ENCODE measurements at places on chromosomes 1 and 21.

GRCh38 chr1:17743008-17743647 lies 12.0 kb upstream of the ACTL8 start:
- DNase-seq: no peak

DNA sequence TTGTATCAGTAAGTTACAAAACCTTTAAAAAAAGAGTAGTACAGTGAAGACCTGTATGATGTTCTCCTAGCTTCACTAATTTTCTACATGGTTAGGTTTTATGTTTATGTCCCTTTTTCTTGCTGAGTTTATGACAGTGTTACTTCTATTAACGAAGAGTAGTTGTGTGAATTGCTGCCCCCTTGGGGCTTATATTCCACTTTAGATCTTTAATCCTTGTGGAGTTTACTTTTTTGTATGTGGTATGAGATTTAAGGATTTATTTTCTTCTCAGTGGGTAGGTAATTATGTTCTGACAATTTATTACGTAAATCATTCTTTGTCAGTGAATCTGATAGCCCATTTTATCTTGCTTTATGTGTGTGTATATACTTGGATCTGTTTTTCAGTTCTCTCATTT lies 14.8 kb downstream of the KCTD3 start:
- no peak for DNase-seq

DNA sequence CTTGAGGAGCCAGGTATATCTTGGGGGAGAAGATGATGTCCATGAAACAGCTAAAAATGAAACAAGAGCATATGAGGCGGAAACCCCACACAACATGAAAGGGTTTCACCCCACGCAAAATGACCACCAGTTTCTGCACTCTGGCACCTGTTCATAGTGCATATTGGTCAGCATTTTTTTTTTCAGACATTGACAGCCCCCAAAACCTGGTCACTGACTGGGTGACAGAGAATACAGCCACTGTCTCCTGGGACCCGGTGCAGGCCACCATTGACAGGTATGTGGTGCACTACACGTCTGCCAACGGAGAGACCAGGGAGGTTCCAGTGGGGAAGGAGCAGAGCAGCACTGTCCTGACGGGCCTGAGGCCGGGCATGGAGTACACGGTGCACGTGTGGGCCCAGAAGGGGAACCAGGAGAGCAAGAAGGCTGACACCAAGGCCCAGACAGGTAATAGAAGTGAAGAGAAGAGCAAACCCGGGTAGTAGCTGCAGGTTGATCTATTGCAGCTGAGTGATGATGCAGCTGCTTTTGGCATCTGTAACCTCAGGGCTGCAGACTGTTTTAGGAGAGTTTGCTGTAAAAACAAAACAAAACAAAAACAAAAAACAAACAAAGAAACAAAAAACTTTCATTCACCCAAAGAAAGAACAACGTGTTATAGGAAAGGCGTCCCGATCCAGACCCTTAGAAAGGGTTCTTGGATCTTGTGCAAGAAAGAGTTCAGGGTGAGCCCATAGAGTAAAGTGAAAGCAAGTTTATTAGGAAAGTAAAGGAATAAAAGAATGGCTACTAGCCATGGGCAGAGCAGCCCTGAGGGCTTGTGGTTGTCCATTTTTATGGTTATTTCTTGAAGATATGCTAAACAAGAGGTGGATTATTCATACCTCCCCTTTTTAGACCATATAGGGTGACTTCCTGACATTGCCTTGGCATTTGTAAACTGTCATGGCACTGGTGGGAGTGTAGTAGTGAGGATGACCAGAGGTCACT lies 51.0 kb downstream of the TNN start:
- no peak for DNase-seq

- peak; percentile 97 for DNase-seq
Measured at GRCh38 chr1:172638885-172639831, 19.7 kb upstream of the FASLG start.

DNA sequence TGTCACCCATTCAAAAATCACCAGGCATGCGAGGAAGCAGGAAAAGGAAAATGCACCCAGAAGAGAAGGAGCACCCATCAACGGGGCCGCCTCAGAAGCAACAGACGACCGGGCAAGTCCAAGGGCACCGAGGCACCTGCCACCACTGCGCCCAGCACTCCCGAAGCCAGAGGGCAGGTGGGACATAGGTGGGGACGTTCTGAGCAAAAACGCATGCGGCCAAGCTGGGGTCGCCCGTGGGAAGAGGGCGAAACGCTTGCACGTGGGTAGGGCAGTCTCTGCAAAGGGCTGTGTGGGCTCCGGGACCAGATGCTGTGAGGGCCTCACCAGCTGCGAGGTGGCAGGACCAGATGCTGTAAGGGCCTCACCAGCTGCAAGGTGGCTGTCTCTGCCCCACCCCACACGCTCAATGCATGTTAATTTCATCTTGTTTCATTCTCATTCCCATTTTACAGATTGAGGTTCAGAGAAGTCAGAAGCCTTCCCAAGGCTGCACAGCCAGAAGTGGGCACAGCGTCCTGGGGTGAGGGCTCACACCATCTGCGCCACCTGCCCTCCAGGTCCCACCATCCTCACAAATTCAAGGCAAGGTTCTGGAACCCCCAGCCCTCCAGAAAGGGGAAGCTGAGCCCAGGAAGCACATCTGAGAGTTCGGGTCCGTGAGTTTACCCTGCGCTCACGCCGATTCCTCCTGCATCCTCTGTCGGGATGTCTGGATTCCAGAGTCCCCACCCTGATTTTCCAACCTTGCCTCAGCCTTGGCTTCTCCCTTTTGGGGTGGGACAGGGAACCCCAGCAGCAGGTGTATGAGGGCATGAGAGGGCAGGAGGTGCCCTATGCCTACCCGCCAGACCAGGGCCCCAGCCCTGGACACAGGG lies 8.2 kb upstream of the SAMD11 start:
- DNase-seq: no peak

DNA sequence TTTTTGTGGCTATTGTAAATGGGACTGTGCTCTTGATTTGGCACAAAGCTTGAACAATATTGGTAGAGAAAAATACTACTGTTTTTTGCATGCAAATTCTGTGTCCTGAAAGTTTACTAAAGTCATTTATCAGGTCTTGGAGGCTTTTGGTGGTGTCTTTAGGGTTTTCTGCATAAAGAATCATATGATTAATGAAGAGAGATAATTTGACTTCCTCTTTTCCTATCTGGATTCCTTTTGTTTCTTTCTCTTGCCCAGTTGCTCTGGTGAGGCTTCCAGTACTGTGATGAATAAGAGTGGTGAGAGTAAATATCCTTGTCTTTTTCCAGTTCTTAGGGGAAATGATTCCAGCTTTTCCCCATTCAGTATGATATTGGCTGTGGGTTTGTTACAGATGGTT lies 1166.7 kb downstream of the NCAM2 start:
- DNase-seq: no peak

- peak; percentile 95 for DNase-seq
Measured at GRCh38 chr1:224519874-224520273, 85.3 kb upstream of the WDR26 start.

DNA sequence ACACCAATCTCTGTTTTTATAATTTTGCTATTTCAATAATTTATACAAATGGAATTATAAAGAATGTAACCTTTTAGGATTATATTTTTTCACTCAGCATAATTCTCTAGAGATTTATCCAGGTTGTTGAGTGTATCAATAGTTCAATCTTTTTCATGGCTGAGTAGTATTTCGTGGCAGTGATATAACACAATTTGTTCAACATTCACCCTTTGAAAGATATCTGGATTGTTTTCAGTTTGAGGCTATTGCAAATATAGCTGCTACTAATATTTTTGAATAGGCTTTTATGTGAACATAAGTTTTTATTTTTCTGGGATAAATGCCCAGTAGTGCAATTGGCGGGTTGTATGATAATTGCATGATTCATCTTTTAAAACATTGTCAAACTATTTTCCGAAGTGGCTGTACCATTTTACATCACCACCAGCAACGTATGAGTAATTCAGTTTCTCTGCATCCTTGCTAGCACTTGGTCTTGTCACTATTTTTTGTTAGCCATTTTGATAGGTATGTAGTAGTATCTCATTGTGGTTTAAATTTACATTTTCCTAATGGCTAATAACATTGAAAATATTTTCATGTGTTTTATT lies 55.6 kb upstream of the ABCD3 start:
- peak; percentile 56 for DNase-seq

DNA sequence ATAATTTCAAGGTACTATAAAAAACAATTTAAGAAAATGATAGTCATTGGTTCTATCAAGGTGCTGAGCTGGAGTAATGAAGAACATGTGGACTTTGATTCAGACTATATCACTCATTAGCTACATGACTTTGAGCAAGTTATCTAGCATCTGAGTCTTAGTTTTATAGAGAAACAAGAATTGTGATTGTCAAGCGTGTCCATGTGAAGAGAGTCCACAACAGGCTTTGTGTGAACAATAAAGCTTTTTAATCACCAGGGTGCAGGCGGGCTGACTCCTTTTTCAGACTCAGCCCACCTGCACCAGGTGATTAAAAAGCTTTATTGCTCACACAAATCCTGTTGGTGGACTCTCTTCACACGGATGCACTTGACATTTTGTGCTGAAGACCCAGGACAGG lies 26.6 kb upstream of the DMRTB1 start:
- no peak for DNase-seq

DNA sequence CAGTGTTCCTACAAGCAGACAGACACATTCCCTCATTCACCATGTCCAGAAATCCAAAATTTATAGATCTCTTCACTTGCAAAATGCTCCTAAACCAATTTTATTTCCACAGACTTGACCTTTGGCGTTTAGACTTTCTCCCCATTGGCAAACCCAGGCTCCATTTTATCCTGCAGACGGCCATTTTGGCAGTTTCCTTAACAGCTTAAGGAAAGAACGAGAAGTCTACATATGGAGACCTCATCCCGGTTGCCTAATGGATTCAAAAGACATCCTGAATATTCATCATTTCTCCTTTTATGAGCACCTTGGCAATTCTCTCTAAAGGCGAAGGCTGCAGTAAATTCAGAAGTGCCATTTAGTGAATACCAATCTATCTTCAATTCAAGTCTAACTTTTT lies 132.9 kb downstream of the HLX start:
- DNase-seq: no peak

DNA sequence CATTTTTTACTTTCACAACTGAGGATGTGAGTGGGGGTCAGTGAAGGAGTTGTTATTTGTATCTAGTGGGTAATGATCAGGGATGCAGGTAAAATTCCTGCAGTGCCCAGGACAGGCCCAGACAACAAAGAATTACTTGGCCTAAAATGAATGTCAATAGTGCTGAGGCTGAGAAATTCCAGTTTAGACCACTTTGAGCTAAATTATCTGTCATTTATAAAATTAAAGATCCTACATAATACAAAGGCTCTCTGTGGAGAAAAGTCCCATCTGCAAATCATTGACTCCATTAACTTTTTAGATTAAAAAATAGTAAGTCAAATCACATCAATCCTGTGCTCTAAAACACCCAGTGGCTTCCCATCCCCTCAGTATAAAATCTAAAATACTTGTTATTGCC lies 130.7 kb upstream of the COL11A1 start:
- no peak for DNase-seq

DNA sequence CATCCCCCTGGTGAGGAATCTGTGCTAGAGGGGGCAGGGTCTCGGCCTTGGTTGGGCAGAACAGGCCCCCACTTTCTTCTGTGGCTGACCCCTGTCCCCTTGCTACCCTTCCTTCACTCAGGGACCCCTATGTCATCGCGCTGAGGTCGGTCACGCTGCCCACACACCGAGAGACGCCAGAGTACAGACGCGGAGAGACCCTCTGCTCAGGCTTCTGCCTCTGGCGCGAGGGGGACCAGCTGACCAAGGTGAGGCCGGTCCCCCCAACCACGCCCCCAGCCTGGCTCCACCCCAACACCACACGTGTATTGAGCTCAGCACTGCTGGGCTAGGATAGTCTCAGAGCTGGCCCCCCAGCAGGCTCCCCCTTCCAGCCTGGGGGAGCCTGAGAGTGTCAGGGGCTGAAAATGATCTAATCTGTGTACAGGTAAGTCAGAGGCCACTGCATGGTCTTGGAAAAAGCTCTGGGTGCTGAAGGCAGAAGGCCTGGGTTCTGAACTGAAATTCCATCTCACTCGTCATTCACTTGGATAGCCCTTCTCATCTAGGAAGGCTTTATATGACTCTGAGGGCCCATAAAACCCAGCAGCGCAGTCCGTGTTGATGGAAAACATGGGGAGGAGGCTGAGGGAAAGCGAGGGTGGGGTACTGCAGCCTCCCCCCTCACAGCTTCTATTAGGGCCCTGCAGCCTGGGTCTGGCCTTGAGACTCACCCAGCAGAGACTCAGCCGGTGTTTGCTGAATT lies 15.3 kb downstream of the FAM151A start:
- no peak for DNase-seq

DNA sequence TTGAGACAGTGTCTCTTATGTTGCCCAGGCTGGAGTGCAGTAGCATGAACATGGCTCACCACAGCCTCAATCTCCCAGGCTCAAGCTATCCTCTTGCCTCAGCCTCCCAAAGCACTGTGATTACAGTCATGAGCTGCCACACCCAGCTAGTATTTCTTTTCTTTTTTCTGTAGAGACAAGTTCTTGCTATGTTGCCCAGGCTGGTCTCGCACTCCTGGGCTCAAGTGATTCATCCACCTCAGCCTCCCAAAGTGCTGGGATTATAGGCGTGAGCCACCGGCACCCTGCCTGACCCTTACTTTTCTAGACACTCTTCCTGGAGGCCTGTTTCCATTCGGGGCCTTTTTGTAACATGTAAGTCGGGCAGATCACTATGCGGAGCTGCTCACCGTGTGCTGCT lies 30.1 kb upstream of the SRP9 start:
- no peak for DNase-seq

- peak; percentile 7 for DNase-seq
Measured at GRCh38 chr1:79040424-79041082, 34.0 kb upstream of the ADGRL4 start.

DNA sequence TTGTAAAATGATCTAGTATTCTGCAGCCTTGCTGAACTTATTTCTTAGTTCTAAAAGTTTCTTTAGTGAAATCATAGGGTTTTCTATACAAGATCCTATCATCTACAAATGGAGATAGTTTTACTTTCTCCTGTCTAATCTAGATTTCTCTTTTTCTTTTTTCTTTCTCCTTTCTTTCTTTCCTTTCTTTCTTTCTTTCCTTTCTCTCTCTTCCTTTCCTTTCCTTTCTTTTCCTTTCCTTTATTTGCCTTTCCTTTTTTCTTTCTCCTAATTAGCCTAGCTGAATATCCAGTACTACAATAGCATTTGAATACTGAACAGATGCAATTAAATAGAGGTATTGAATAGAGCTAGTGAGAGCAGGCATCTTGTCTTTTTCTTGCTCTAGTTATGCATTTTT lies 186.6 kb upstream of the SPAG17 start:
- DNase-seq: no peak

Data from LHCN-M2 (cell line).